ENCODE measurements at places on chromosomes 7 and 10.

- no peak for DNase-seq
Measured at GRCh38 chr7:158257001-158257400, 330.6 kb downstream of the PTPRN2 start.

DNA sequence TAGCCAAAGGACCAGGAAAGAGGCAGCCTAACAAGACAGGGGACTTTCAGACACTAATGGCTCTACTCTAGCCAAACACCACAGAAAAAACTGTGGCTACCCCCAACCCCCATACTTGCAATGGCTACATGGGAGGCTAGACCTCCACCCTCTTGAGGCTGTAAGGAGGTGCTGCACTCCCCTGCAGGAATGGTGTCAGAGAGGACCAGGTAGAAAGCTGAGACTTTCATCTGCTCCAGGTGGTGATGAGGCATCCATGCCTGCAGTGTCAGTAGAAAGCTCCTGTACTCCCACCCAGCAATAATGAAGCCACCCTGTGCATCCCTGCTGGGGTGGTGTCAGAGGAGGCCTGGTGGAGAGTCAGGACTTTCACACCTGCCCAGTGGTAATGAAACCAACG, 18.9 kb upstream of the SORCS3 start:
- DNase-seq: no peak

DNA sequence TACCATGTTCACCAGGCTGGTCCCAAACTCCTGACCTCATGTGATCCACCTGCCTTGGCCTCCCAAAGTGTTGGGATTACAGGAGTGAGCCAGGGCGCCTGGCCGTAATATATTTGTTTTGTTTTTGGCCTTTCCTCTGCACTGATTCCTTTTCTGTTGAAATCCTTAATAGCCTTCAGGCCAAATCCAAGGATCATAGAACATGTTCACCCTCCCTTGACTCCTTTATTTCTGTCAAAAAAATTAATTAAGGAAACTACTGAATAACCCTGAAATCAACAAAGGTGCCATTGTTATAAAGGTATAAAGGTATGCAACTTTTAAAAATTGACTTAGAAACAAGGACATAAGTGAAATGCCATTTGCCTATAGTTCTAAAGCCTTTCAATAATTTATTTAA, 15.5 kb upstream of the RALA start:
- no peak for DNase-seq

DNA sequence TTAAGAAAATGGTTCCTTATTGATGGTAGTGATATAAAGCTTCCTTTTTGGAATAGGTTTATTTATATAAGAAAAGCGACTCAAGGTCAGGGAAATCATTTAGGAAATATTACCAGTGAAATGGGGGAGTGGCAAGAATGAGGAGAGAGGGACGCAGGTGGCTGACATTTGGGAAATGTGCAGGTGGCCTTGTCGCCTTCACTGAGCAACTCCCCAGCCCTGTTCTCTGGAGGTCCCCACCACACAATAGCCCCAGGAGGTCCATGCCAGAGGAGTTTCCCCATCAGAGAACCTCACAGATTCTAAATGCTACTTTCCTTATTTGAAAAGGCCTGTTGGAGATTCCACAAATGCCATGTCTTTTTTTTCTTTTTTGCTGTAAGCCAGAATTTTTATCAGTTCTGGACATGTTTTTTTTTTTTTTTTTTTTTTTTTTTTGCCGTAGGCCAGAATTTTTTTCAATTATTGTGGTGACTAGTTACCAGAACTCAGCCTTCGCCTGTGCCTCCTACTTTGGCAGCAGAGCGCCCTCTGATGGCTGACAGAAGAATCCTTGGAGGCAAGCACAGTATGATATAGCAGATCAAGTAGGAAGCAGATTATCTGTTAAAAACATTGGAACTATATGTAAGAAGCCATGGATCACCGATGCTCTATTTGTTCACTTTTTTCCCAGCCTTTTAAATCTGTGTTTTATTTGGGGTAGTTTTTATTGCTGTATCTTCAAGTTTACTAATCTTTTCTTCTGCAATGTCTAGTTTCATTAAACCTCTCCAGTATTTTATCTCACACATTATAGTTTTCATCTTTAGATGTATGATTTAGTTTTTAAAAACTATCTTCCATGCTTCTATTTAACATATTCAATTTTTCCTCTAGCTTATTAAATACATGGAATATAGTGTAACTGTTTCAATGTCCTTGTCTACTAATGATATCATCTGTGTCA, 18.6 kb downstream of the OPALIN start:
- peak; percentile 47 for DNase-seq

DNA sequence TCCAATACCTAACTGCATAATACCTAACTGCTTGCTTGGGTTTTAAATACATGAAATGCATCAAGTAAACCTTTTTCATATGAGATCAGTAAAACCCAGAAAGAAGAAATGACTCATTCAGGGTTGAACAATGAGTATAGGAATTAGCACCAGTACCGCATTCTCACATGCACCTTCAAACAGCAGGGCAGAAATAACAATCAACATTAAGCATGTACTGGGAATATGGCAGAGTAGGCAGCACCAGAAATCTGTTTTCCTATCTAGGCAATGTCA, 850.3 kb upstream of the SORCS1 start:
- DNase-seq: no peak

DNA sequence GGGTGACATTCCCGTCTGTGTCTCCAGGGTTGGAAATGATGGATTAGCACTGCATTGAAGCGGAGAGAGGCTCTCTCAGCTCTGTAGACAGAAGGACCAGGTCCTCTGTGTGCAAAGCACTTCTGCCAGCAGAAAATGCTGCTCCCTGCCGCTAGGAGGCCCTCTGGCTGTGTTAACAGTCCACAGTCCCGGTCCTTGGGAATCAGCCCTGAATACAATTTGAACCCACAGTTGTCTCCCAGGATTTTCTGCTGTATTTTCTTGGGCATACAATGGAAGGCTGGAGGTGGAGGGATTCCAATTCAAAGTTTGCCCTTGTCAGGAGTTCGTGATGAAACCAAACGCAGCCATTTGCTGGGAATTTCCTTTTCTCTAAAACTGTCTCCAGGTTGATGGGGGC, 205.2 kb downstream of the GLRX3 start:
- peak; percentile 20 for DNase-seq

All from stimulated activated CD4-positive, alpha-beta T cell treated with anti-CD3 and anti-CD28 coated beads, Interleukin-4, amount 100 ng/mL, for 48 hours (primary cell).